ENCODE measurements at places on chromosomes 12 and 14.

DNA sequence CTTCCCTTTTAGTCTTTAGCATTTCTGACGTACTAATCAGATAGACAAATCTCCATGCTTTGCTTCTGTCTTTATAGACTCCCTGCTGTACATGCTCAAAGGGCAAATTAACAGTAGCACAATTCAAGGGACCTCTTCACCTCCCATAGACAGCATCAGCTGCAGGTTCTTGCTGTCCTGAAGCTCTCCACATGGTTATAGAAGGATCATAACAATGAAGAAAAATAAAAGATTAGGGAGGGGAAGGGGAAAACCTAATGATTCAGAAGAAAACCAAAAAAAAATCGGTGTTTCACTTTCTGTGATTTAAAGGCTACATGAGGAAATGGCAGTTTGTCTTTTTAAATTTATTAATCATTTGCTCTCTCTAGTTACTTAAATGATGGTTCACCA is 155.5 kb downstream of the PTCSC3 start:
- DNase-seq, result no peak

GRCh38 chr14:59256331-59256730 is 67.9 kb downstream of the DAAM1 start:
- no peak for DNase-seq

GRCh38 chr12:104049903-104050356 is at the start of gene GLT8D2:
Gene GLT8D2 (minus strand): TSS chr12:104050187. CDS start chr12:104019648, 30,539 bp downstream.
- DNase-seq, result no peak

DNA sequence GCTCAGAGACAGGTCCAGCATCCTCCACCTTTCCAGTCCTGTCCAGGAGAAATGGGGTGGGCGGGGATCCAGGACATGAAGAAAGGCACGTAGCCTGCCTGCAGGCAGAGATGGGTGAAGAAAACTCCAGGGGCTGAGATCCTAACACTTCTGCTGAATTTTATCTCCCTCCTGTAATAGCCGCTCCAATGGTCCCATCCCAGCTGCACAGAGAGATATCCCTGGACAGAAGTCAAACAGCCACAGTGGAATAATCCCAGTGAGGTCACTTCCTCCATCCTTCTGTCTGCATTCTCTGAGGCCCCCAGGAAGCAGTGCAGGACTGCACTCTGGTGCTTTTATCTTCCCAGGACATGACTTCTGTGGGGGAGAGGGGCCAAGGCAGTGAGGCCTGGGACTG is 26.3 kb downstream of the KRT18 start:
- no peak for DNase-seq

DNA sequence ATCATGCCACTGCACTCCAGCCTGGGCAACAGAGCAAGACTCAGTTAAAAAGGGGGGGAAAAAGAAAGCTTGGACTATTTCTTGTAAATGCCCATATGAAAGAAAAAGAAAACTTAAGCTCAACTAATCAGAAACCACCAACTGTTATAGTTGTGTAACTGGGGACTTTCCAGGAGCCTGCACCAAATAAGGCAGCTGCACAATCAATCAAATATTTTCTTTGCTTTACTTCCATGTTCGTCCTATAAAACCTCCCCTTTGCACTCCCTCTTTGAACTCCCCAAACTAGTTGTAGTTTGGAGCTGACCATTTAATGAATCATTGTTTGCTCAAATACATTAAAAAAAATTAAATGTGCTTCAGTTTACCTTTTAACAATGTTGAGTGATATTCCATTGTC is 54.9 kb downstream of the OTOGL start:
- peak; percentile 46 for DNase-seq

GRCh38 chr14:63788011-63788933 is 60.4 kb upstream of the SGPP1 start:
- DNase-seq, result no peak

DNA sequence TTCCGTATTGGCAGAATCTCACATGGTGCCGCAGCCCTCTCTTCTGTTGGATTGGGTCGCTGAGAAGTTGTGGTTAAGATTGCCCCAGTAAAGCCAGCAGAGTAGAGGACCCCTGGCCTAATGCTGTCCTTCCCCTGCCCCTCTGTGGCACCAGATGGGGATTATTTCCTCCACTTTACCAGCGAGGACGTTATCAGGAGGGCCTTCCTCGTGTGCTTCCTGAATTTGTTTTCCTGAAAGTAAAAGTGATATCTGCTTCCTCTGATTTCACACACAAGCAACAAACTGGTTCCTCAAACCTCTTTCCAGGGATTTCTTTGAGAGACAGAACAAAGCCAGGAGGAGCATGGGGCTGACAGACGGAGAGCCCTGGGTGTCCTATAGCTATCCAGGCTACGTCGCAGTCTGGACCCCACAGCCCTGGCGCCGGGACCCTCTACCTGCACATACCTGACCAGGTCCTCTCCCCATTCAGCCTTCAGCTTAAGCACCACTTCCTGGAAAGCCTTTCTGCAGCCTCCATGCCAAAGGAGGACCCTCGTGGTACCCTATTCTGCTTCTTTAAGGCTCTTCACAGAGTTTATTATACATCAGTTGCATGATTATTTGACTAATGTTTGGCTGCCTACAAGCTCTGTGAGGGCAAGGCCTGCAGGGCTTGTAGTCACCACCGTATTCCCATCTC is 314.8 kb upstream of the FKBP4 start:
- no peak for DNase-seq

DNA sequence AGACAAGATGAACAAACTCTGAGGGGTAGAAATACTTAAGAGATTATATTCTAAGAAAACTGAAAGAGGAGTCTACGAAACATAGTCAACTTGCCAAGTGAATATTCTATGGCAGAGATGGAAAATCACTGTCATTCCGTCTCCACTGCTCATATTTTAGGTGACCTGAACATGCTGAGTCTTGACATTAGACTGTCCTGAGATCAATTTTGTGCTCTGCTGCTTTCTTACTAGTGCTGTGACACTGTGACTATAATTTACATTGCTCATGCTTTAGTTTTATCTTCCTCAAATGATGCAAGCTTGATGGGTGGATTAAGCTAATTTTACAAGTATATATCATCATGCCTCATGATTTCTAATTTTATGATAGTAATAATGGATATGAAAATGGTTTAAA is 228.2 kb upstream of the LRFN5 start:
- DNase-seq, result no peak

GRCh38 chr14:104460791-104461651 is 118.5 kb upstream of the C14orf180 start:
- no peak for DNase-seq

GRCh38 chr12:89971880-89972279 is 263.2 kb upstream of the ATP2B1 start:
- DNase-seq, result no peak

- no peak for DNase-seq
Observed at GRCh38 chr12:25972783-25973182, 14.3 kb downstream of the RASSF8 start.

- no peak for DNase-seq
Observed at GRCh38 chr12:49824895-49825294, 3.3 kb downstream of the NCKAP5L start.

DNA sequence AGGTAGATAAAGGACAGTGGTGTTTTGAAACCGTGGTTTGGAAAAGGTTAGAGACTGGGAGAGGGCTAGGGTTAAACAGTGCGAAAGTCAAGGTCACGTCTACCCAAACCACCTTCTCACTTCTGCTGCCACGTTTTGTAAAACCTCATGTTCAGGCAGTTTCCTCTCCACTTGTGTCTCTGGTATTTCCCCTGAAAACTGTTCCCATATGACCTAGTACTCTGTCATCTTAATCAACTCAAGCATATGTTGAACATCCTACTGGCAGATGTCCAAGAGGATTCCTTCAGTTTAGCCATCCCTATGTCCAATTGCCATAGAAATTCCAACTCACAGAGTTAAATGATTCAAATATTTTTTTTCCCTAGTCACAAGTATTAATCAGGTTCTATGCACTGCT is 17.4 kb downstream of the CLEC4C start:
- no peak for DNase-seq

DNA sequence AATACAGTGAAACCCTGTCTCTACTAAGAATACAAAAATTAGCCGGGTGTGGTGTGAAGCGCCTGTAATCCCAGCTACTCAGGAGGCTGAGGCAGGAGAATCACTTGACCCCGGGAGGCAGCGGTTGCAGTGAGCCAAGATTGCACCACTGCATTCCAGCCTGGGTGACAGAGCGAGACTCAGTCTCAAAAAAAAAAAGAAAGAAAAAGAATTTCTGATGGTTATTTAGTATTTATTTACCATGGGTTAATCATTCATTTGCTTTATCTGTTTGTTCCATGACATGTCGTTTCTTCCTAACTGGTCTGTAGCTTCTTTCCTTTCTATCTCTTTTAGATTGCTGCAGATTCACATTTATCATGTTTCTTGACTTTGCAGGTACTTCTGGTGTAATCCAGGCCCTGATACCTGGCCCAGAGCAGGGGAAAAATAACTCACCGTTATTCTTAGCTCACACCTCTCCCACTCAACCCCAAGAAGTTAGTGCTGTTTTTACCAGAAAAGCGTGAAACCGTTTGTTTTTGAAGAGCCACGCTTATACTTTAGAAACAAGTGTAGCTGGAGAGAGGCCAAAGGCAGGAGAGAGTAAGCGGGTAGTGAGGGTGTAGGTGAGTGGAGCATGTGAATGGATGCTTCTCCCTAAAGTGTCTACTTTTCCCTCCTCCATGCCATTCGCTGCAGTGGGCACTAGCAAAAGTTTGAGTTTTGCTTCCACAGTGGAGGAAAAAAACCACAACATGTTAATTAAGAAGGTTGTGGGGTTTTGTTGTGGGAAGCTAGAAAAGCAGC is 45.4 kb downstream of the SRGAP1 start:
- no peak for DNase-seq

- DNase-seq, result no peak
Observed at GRCh38 chr12:11729008-11729407, 79.5 kb downstream of the ETV6 start.

DNA sequence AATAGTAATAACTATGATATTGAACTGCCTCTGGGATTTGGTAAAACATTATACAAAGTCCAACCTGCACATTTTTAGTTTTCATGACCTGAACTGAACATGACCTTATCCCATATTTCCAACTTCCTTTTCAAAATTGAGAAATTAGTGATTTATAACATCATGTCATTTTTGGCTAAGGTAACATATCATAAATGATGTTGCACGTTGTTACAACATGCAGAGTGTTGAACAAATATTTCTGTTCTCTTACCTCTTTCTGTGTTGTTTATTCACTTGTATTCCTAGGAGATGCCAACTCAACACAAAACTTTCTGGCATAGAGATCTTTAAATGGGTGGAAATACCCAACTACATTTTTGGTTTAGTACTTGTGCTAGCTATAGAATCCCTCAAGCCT is 496.0 kb downstream of the SLC6A15 start:
- DNase-seq, result no peak

DNA sequence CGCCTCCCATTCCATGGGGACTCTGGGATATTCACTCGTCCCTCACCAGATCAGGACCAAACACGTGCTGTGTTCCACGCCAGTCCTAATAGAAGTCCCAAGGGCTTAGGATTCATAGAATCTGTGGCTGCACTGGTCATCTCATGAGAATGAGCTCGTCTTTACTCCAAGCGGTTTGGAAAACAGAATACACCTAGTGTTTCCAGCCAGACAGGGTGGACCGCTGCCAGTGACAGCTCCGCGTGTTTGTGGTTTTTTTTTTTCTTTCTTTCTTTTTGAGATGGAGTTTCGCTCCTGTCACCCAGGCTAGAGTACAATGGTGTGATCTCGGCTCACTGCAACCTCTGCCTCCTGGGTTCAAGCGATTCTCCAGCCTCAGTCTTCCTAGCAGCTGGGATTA is 75.1 kb downstream of the GLT1D1 start:
- DNase-seq, result no peak

DNA sequence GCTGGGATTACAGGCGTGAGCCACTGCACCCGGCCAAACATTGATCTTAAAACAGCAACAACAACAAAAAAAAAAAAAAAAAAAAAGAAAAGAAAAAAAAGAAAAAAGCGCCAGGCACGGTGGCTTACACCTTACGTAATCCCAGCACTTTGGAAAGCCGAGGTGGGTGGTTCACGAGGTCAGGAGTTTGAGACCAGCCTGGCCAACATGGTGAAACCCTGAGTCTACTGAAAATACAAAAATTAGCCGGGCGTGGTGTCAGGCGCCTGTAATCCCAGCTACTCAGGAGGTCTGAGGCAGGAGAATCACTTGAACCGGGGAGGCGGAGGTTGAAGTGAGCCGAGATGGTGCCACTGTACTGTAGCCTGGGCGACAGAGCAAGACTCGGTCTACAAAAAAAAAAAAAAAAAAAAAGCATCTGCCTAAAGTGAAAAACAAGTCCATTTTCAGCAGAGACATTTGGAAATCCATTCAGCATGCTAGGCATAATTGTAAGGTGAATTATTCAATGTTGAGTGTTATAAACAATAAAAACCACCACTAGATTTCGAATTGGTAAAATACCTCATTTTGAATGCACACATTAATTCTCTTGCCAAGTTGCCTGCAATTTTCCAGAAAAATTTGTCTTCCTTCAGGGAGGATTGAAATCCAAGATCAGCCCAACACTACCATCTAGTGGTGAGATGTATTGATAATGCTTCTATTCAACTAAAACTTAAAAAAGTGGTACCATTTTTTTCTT is 8.0 kb upstream of the CERS5 start:
- peak; percentile 24 for DNase-seq

GRCh38 chr12:4701395-4702190 is 18.6 kb upstream of the GALNT8 start:
- DNase-seq, result no peak

DNA sequence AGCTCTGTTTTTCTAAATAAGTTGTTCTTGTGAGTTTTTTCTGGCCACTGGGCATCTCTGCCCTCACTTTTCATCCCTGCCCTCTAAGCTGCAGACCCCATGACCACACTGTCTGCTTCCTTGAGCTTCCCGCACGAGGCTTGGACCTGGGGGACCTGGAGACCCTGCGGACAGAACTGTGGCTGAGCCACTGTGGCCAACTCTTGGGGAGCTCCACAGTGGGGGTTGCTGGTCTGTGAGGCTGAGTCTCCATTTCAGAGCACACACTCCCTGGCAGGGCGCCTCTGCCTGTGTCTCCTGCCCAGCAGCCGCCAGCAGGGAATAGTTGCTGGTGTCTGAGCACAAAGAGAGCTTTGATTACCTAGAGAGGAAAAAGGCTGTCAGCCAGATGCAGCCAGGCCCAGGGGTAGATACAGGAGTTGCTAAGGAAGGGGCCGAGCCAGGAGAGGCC is 13.1 kb upstream of the RIN3 start:
- DNase-seq, result no peak

- DNase-seq, result no peak
Observed at GRCh38 chr12:29255042-29255441, 106.0 kb downstream of the FAR2 start.

DNA sequence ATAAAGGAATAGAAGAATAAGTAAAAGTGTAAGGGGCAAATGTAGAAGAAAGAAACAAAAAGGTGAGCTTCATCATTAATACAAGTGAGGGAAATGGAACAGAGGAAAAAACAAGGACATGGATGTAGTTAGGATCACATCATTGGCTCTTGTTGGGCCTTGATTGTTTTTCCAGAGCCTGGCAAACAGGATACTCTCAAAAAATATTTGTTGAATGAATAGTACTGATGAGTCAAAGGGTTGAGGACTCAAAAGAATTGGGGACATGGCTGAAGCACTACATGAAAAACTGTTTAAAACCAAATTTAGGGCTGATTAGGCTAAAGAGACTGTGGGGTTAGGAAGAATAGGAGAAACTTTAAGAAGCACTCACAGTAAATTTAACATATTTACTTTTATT is 11.4 kb upstream of the SRP54 start:
- no peak for DNase-seq

- no peak for DNase-seq
Observed at GRCh38 chr14:93727039-93727740, 61.1 kb downstream of the PRIMA1 start.

Measured in T-helper 2 cell (primary cell).